ENCODE measurements at places on chromosomes 16 and 17.

DNA sequence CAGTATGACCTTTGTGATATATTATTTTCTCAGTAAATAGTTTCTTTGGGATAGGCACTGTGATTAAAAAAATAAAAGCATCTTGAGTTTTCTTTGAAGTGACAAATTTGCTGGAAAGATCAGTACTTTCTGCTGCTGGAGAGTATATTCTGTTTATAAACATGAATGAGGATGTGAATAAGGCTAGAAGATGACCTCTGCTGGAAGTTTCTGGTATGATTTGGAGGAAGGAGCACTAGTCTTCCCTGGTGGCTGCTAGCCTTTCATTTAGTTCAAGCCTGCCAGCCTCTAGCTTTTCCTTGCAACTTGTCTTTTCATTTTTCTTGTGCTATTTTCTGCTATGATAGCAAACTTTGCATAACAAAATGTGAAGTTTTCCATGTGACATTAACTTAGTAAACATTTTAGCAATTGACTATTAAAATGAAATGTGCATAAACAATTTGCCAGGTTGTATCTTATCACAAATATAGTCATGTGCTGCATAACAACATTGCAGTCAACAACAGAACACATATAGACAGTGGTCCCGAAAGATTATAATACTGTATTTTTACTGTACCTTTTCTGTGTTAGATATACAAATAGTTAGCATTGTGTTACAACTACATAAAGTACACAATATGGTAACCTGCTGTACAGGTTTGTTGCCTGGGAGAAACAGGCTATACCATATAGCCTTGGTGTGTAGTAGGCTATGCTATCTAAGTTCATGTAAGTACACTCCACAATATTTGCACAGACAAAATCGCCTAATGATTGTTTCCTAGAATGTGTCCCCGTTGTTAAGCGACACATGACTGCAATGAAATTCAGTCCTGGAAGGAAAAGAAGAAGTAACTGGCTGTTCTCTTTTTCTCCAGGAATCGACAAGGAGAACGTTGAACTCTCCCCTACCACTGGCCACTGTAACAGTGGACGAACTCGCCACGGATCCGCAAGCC, 18.1 kb upstream of the RAB11FIP4 start:
- DNase-seq = no peak

GRCh38 chr17:73226556-73227172, 33.8 kb downstream of the COG1 start:
- DNase-seq = no peak

GRCh38 chr17:7560172-7561027, 1.3 kb upstream of the SENP3 start:
- DNase-seq = peak; percentile 85

- no peak for DNase-seq
These were observed 6.8 kb downstream of the ZNF267 start for GRCh38 chr16:31880322-31880979.

- no peak for DNase-seq
These were observed 13.2 kb downstream of the COPZ2 start for GRCh38 chr17:48024149-48025039.

- no peak for DNase-seq
These were observed 32.9 kb downstream of the BAHCC1 start for GRCh38 chr17:81428121-81428515.

- DNase-seq = no peak
These were observed 233.5 kb downstream of the GSG1L start for GRCh38 chr16:27829975-27830374.

GRCh38 chr17:30517786-30518185, 40.6 kb downstream of the GOSR1 start:
- DNase-seq = no peak

GRCh38 chr17:66944351-66945146, 20.0 kb upstream of the CACNG4 start:
- DNase-seq = no peak

- DNase-seq = no peak
These were observed 22.8 kb downstream of the ATP6V0D1 start for GRCh38 chr16:67458121-67458641.

DNA sequence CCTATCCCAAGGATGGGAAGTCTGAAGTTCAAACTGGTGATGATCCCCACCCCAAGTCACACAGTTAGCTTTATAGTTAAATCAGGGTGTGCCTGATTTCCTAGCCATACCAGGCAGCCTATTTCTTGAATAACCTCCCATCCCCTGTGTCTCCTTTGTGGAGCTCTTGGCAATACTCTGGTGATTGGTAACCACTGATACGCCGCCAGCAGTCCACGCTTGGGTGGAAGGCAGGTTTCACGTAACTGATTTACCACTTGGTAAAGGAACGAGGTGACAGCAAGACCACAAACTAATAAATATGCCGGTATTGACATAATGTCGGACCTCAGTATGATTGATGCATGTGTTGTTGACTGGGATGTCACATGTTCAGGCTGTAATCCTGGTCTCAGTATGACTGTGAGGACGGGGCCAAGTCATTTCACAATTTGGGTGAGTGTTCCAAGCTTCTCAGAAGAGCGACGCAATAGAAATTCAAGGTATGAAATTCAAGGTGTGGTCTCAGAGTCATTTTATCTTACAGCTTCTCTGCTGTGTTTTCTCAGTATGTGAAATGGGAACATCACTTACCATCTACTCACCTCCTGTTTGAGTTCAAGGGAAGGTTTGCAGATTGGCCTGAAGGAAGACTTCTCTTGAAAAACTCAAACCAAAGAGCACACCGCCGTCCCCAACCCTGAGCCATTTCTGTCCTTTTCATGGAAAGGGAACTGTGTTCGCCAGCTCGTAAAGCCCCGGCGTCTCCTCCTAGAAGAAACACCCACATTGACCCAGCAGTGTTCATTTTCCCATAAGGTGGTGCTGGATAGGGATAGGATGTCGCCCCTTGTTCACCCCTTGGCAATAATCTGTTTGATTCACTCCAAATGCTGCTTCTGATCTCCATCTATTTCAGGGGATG, 678.9 kb downstream of the WWOX start:
- no peak for DNase-seq

GRCh38 chr17:55576237-55576995, 65.2 kb upstream of the SMIM36 start:
- DNase-seq = no peak

- DNase-seq = peak; percentile 66
These were observed 3.8 kb upstream of the CD7 start for GRCh38 chr17:82320956-82321927.

- DNase-seq = no peak
These were observed 20.6 kb downstream of the MAP2K4 start for GRCh38 chr17:12041312-12041711.

GRCh38 chr17:19331543-19332245, 30.8 kb downstream of the B9D1 start:
- no peak for DNase-seq

GRCh38 chr16:57562066-57562465, 19.6 kb downstream of the ADGRG5 start:
- DNase-seq = no peak

- DNase-seq = no peak
These were observed 23.9 kb upstream of the CLEC18A start for GRCh38 chr16:69927056-69927757.

DNA sequence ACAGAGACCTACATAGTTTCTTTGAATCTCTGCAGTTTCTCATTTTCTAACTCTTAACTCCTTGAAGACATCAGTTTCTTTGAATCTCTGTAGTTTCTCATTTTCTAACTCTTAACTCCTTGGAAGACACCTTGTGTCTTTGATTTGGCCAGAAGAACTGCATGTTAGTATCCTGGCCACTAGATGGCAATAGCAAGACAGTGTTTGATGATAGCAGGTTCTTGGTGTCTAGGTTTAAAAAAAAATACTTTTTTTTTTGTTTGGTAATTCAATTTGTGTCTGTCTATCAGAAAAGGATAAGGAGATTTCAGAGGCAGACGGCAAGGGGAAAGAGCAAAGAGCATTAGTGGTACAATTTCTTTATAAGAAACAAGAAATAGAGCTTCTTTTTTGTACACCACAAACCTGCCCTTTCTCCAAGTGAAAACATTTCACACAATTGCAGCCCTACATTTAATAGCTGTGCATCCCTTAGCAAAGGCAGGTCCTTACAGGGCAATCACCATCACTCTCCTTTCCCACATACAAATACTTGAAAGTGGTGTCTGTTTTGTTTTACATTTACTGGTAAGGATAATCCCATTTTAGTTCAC, 1324.9 kb upstream of the CDH8 start:
- DNase-seq = peak; percentile 20

DNA sequence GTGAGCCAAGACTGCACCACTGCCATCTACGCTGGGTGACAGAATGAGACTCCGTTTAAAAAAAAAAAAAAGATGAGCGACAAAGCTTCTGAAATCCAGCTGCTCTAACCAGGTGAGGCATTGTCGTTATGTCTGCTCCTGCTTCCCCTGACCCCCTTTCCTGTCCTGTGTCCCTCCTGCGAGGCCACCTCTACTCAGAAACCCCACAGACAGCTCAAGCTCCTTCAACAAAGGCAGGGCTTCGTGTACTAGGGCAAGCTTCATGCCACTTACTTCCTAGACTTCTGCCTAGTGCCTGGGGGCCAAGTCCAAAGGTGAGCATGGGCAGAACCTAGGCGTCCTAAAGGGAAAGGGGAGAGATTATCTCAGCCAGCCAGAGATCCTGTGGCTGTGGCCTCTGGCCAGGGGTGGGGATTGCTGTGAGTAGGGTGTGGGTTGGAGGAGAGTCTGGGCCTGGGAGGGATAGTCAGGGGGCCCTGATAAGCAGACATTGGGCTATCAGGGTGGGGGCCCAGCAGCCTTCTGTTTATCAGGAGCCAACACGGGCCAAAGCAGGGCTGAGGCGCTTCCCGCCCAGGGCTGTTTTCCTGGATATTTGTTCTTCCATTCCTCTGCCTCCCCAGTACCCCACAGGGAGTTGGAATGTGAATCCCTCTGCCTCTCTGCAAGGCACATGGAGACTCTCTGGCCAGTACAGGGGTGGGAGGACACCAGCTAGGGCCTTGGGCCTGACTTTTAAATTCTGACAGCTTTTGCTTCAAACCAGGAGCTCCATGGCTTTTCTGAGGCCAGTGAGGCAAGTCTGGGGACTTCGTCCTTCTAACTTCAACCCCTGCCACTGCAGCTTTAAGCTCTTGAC, 10.4 kb downstream of the ERAL1 start:
- peak; percentile 18 for DNase-seq

- DNase-seq = no peak
These were observed 592 bp downstream of the ALDOA start for GRCh38 chr16:30065943-30066760.

GRCh38 chr17:73452009-73452408, 140.2 kb upstream of the CDC42EP4 start:
- no peak for DNase-seq

DNA sequence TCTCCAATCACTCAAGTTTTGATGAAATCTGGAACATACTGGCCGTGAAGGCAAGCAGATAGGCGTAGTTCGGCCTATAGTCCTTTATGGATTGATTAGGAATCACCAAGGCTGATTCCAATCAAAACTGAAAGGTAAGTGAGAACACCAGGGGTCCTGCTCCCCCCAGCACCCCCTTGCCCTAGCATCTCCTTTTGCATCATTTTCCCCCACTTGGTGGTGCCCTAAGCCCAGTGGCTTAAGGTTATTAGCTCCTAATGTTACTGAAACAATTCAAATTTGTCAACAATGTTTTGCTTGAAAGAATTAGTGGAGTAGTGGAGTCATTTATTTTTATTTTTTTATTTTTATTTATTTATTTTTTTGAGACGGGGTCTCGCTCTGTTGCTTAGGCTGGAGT, 4.9 kb downstream of the SLFN14 start:
- no peak for DNase-seq

DNA sequence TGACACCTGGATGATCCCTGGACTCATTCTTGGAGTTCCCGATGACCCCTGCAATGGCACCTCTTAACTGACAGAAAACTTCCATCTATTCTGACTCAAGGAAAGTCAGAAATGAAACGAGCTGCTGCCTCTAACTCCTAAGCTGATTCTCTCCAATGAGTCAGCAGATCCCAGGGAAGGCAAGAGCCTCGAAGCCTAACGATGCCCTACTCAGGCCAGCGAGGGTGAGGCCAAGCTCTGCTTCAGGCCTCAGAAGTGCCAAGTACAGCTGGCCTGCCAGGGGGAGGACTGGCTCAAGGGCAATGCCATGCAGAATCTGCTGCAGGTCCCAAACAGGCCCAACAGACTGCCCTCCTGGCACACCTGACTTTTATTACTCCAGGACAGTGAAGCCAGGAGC, 36.3 kb downstream of the PLXDC1 start:
- DNase-seq = no peak

GRCh38 chr16:81657224-81657623, 121.9 kb upstream of the PLCG2 start:
- DNase-seq = no peak

GRCh38 chr17:28613931-28614381, at the start of gene RSKR:
Gene RSKR, minus strand, starts transcription at chr17:28614185. Its CDS starts 24 bp downstream, at chr17:28614161.
- no peak for DNase-seq

DNA sequence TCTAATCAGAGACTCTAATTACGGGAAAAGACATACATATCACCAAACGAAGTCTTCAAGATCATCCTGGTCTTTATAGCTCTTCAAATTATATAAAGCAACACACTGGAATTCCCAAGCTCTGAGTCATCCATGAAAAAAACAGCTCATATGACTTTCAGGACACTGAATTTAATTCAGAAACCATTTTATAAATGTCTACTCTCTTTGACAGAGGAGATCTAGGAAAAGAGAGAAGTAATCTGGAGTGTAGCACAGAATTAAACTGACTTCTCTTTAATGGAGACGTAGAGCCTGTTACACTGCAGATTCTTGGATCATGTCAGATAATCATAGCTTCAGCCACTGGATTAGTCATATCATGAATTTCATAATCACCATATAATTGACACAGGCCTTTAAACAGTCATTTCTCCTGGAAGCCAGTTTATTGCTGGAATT, 86.8 kb upstream of the WSB1 start:
- DNase-seq = no peak

DNA sequence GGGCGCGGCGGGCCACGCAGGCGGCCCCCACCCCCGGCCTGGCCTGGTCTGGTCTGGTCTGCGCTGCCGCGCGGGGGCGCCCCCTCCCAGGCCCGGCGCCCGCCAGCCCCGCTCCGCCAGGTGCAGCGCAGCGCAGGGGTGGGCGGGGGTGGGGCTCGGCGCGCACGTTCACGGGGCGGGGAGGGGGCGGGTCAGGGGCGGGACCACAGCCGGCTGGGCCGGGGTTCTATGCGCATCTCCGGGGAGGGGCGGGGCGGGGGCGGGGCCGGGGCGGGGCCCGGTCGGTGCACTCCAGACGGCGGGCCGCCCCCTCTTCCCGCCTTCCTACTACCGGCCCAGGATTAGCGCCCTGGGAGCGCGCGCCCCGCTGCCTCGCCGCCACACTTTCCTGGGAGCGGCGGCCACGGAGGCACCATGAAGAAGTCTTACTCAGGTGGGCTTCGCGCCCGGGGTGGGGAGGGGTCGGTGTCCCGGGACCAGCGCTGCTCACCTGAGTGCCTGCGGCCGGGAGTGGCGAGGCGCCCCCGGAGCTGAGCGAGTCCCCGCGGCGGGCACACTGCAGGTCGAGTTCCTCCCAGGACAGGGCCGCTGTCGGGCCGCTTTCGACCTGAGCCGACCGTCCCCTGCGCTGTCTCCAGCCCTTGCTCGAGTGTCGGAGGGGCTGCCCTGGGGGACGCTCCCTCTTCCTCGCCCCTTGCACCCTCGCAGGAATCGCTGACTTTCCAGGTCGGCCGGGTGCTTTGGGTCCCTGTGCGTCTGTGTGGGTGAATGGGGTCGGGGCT, 140.5 kb downstream of the SEC14L1 start:
- DNase-seq = peak; percentile 43

Measured in endothelial cell (in vitro differentiated cells).